ENCODE measurements at places on chromosomes 7 and 10. TPM values are rescaled to one million over a fixed set of nuclear protein-coding genes. Genes with fewer than 3 reads are reported as not detected.

OR2A25 gene
- not detected for polyA plus RNA-seq

POMZP3 gene
- 13.9 TPM for polyA plus RNA-seq

CAV1 gene
- polyA plus RNA-seq, result 8.9 TPM

AGK gene
- 4.0 TPM for polyA plus RNA-seq

CCDC201 gene
- not detected for polyA plus RNA-seq

BICC1 gene
- 0.81 TPM for polyA plus RNA-seq

PIP gene
- polyA plus RNA-seq, result not detected

NRAP gene
- 0.03 TPM for polyA plus RNA-seq

GIMAP7 gene
- polyA plus RNA-seq, result 10.9 TPM

SLC16A9 gene
- 0.22 TPM for polyA plus RNA-seq

Measured in small intestine (tissue), 16 donors.